Spinal cord (tissue), 10 donors: ENCODE measurements at places on chromosomes 3 and 15. TPM values are rescaled to one million over a fixed set of nuclear protein-coding genes. Genes with fewer than 3 reads are reported as not detected.

IQCH gene
- 2.4 TPM for polyA plus RNA-seq

ADAMTSL3 gene
- 3.6 TPM for polyA plus RNA-seq

HRG gene
- not detected for polyA plus RNA-seq

CLRN1 gene
- 0.24 TPM for polyA plus RNA-seq

MAGEL2 gene
- 23.1 TPM for polyA plus RNA-seq

HACL1 gene
- polyA plus RNA-seq = 15.6 TPM

NEIL1 gene
- 34.3 TPM for polyA plus RNA-seq

PBRM1 gene
- 46.9 TPM for polyA plus RNA-seq

TMEM212 gene
- 0.57 TPM for polyA plus RNA-seq

MKRN2OS gene
- polyA plus RNA-seq = 3.6 TPM

WDR72 gene
- polyA plus RNA-seq = 0.57 TPM
